ENCODE measurements at places on chromosomes 1 and 21.

DNA sequence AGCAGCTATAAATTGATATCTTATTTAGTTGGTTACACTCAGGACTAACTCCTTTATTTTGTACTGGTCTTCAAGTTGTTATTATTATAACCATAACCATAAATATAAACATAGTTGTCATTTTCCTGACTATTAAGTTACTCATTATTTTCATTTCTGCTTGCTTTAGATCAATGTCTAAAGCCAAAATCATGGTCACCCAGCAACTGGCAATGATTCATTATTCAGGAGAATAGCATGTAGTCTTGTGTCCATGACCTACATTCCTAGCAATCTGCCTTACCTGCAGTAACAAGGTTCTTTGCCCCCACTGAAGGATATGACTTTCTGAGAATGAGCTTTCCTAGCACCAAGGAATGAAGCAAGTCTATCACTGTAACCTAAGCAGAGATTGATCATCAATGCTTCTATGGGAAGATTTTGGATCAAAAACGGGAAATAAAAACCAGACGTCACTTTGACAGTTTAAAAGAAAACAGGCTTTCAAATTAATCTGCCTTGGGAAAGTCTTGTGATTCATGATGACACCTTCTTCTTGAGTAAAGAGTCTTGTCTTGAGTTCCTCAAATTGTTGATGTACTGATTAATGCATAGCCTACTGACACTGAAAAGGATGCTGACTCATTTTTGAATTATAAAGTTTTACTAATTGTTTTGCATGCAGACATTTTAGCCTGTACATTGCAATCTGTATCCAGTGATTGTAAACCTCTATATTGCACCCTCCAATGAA, 203.3 kb upstream of the IVNS1ABP start:
- peak; percentile 46 for DNase-seq

DNA sequence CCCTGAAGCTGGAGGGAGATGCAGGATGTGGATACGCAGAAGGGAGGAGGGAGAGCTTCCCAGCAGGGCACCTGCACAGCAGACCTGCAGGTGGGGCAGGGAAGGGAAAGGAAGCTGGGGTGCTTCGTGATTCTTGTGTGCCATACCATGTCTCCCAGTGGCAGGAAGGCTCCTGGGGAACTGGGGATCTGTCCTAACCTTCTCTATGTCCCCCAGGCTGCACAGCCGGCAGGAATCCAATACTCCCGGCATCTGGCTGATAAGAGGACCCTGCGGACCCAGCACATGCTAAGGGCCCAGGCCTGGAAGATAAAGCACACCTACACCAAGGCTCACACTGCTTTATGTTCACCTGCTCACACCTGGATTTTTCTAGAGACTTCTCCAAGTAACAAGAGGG, 79.4 kb downstream of the ITPKB start:
- DNase-seq, result no peak

DNA sequence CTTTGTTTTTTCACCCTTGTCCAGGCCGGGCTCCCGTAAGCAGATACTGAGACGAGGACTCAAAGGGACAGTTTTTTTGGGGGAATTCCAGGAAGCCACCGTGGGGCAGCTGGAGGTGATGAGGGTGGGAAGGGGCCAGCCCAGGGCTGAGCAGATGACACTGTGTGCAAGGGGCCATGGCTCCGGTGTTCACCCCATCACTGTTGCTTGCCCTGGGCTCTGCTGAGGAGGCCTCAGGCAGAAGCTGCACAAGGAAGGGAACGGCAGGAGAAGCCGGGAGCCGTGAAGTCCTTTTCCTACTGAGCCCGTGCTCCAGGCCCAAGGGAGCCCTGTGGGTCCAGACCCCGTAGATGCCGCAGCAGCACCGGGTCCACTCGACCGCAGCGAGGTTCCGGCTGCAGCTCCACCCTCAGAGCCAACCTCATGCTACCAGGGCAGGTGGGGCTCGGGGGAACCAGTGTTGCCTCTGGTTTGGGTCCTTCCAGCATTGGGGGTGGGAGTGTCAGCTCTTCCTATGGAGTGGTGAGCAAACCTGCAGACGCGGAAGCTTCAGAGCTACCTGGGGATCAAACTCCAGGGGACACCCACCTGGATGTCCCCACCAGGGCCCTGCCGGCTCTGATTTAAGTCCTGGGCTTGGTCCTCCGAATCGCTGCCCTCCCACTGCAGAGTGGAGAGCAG, 4.3 kb upstream of the CALML6 start:
- no peak for DNase-seq

DNA sequence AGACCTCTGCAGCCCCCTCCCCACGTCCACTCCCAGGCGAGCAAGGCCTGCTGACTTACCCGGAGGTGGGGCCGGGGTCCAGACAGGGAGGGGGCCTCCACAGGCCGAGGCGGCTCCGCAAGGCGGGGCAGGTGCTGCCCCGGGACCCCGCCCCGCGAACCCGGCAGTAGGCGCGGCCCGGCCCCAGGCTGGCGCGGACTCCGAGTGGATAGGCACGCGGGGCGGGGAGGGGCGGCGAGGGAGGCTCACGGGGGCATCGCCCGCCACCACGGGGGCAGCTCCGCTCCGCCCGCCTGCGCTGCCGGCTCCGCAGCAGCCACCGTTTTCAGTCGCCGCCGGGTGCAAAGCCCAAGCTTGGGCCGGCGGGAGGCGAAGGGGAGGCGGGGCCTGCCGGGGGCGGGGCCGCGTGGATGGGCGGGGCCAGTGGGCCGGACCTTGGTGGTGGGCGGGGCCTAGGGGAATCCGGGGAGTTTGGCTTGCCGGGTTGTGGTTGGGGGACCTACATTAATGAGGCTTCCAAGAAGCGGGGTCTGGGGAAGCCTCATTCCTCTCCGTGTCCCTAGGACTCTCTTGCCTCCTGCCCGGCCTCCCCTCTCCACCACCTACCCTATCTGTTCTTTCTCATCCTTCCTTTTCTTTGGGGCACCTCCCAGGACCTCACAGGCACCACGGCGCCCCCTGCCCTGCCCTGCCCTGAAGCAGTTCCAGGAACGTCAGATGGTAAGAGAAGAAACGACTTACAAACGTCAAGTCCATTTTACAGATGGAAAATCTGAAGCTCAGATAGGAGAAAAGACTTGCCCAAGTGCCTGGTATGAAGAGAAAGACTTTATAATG, at the start of gene RIMS3:
Gene RIMS3 (minus strand): TSS at position 348 of the 837 bp plus-strand sequence. CDS start 23,757 bp downstream, outside the sequence.
- DNase-seq, result peak; percentile 39

GRCh38 chr1:27539901-27540861, 50.2 kb upstream of the WASF2 start:
- no peak for DNase-seq

DNA sequence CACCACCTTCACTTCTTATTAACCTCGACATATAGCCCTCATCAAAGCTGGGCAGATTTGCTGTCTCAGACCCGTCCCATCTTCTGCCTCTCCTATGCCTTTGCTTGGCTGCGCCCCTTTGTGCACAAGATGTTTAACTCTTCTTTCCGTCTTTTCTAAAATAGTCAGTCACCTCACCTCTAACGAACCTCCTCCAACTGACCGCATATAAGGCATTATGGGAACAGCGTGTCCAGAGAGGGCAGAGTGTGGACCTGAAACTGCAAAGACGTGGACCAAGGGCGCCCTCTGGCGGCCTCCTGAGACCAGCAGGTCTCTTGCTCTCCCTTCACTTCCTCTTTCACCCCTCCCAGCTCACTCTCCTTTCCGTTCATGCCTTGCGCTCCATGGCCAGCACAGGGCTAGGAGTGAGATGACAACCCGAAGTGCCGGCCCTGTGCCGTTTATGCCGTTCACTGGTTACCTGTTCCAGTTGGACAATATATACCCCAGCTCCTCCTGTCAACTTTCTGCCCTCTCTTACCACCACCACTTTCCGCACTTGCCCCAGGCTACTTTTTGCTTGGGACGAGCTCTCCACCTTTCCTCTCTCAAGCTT, 2.5 kb upstream of the METTL25B start:
- DNase-seq, result peak; percentile 88

GRCh38 chr1:237016626-237017025, 12.4 kb upstream of the MT1HL1 start:
- no peak for DNase-seq
